ENCODE measurements at places on chromosomes 12 and 14.

DNA sequence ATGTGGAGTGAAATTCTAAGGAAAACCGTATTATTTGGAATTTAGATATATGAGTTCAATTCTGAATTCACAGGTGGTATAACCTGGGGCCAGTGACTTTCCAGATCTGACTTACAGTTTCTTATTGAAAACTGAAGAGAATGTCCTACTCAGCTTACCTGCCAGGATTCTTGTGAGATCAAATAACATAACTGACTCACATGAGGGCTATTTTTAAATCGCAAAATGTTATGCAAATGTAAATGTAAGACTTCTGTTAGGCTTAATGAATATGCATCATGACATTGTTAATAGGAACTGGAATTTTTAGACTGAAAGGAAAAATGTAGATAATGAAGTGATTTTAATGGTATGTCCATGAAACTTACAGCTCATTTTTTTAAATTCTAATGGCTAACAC lies 1142.1 kb downstream of the FLRT2 start:
- DNase-seq: no peak

DNA sequence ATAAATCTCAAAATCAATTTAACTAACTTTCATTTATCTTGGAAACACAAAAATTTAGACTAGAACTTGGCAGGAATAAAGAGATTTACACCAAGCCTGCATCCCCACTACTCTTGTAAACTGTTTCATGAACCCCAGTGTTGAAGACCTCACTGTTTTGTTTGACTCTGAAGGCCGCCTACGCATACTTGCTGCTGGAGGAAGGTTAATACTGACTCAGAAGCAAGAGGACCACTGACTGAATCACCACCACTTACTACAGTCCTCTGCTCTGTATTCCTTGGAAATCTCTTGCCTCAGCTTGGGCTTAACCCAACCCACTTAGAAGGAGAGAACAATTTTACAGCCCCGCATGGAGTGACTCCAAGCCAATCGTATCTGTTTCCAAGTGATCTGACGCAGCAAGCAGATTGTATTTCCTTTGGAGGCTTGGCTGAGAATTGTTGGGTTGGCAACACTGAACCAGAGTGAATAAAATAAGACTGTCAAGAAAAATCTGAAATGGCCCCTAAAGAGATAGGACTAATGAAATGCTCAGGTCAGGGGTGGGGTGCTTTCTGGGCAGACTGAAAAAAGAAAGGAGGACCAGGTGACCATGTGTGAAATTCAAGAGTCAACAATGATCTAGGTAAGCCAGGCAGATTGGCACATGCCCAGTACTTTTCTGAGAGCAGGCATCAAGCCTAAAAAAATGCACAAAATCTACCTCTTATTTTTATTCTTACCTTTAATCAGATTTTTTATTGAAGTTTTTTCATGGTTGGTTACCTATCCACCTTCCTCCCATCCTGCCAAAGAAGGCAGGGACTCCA lies 248.6 kb downstream of the ZFP36L1 start:
- no peak for DNase-seq

GRCh38 chr12:30908722-30909348 lies 17.7 kb upstream of the TSPAN11 start:
- DNase-seq: no peak

DNA sequence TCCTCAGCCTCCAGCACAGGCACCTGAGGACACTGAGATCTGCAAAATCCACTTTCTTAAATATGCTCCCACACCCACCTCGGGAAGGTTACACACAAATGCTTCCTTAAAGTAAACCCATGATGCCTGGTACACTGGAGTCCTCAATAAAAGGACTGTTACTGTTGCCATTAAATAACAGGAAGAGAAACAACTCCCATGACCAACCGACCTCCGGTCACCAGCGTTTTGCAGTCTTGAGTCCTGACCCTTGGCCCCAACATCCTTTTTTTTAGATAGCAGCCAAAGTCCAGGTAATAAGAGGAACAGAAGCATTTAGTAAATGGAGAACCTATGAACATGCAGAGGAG lies 42.4 kb downstream of the ITPK1 start:
- no peak for DNase-seq

GRCh38 chr12:92185052-92185451 lies 39.4 kb upstream of the BTG1 start:
- DNase-seq: no peak

- DNase-seq: no peak
Measured at GRCh38 chr14:71593966-71594365, 338.3 kb upstream of the RGS6 start.

DNA sequence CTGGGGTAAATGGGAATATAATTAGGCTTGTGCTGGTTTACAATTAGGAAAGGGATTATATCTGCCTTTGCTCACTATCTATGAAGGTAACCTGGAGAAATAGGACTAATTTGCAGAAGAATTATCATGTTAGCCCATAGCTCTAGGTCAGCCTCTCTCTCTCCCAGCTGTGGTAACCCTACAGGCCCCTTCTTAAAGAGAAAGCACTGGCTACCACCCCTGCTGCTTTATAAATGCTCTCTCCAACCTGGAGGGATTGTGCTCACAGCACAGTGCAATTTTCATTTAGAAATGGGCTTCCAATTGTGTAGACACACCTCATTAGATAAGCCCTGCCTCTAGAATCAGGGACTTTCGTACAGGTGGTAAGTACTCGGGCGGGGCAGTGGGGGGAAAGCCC lies 22.7 kb upstream of the MGST1 start:
- DNase-seq: no peak

- DNase-seq: no peak
Measured at GRCh38 chr12:56836317-56836716, 73.2 kb downstream of the HSD17B6 start.

GRCh38 chr12:58044966-58045365 lies 103.6 kb downstream of the ATP23 start:
- DNase-seq: no peak

All from hematopoietic multipotent progenitor cell treated with erythropoietin and hydrocortisone succinate and interleukin-3 and kit ligand, for 15 days (in vitro differentiated cells).